ENCODE measurements at places on chromosomes 7 and 10. TPM values are rescaled to one million over a fixed set of nuclear protein-coding genes. Genes with fewer than 3 reads are reported as not detected.

DNA sequence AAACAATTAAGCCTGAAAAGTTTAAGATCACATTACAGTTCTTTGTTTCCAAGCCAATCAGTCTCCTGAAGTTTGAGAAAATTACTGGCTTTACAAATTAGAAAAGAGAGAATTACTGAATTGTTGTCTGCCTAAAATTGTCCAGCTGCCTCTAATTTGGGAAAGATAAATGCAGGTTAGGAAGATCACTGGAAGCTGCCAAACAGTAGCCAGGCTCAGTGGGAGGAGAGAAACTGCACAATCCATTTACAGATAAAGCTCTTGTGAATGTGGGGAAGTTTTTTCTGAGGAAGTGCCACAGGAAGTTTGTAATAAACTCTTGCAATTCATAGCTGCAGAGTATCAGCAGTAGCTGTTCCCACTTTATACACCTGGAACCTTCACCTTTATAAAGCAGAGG, 100.7 kb downstream of the IQUB start:
- DNase-seq, result no peak

DNA sequence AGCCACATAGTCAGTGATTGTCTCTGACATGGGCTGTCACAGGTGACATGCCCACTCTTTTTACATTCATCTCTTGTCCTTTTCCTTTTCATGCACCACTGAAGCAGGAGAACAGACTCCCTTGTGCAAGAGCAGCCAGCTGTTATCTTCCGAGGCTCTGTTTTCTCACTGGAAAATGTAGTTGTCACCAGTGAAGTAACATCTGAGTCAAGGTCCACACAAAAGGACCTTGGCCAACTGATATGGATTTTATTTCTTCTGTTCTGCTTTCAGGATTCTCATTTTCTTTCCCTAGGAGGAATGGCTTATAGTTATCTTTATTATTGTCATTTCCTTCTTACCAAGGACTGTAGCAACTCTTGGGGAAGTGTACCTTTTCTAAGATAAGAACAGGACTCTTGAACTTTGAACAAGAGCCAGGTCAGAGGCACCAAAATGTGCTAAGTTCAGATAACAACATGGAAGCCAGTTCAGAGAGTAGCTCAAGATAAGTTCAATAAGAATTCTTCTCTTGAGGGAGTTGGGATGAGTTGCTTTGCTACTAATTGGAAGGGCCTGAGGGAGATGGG, 22.7 kb downstream of the AVPI1 start:
- no peak for DNase-seq

DNA sequence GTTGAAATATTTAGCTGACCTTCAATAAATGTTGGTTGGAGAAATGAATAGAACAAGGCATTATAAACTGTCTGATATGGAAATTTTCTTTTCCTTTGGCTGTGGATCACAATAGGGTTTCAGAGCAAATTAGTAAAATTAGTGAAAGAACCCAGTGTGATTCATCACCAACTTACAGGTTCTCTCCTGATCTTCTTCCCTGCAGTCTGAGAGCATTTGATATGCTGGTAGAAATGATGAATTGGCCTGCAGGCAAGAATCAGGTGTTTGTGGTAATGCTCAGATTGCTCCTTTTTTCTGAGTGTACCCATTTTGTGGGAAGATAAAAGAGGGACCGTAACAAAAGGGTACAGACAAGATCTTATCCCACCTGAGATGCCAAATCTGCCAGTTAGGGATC, 51.9 kb downstream of the BTAF1 start:
- DNase-seq, result no peak

The NUTM2E gene
- total RNA-seq, result 0.12 TPM

The CDC14C gene
- total RNA-seq, result 0.54 TPM

DNA sequence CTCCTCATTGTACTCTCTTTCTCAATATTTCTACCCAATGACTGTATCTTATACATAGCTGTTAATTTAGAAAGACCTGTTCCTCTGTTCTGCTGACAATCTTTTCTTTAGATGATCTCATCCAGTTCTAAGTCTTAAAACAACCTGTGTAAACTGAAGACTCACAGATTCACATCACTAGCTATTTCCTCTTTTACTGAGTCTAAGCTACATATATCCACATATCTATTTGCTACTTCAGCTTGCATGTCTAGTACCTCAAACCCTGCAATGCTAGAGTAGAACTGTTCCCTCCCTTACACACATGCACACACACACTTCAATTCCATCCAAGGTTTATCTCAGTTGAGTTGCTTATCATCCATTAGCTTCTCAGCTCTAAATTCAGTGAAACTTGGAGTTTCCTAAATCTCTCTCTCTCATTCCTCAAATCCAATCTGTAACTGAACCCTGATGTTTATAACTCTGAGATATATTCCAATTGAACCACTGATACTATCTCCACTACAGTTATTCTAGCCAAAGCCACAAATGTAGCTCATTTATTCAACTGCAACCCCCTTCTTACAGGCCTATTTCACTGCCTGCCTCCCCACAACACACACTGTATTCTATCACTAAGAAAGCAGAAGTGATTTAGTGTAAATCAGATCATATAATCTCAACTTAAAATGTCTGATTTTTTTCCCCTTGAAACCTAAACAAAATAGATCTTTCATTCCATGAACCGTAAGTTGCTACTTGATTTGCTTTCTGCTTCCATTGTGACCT, 1036.8 kb upstream of the POT1 start:
- DNase-seq, result no peak

DNA sequence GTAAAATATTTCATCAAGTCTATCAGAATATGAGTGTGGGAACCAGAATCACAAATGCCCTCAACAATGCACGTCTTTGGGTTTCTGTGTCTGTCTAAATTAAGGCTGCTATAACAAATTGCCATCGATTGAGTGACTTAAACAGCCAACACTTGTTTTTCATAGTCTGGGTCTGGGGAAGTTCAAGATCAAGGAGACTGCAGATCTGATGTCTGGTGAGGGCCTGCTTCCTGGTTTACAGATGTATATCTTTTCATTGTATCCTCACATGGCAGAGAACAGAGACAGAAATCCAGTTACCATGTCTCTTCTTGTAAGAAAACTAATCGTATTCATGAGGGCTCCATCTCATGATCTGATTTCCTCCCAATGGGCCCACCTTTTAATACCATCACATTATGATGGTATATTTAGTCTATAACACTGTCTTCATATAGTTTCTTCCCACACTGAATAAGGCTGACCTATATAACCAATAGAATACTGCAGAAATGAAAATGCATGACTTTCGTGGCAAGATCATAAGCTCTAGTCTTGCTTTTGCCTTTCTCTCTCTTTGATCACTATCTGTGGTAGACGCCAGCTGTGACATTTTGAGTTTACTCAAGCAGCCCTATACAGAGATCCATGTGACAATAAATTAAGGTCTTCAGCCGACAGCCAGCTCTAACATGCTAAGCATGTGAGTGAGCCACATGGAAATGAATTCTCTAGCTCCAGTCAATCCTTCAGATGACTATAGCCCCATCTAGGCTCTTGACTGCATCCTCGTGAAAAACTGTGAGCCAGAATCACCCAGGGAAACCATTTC, 51.9 kb downstream of the THSD7A start:
- DNase-seq, result no peak

The CUBN gene
- total RNA-seq, result 1.8 TPM

The ANKRD1 gene
- total RNA-seq, result not detected

DNA sequence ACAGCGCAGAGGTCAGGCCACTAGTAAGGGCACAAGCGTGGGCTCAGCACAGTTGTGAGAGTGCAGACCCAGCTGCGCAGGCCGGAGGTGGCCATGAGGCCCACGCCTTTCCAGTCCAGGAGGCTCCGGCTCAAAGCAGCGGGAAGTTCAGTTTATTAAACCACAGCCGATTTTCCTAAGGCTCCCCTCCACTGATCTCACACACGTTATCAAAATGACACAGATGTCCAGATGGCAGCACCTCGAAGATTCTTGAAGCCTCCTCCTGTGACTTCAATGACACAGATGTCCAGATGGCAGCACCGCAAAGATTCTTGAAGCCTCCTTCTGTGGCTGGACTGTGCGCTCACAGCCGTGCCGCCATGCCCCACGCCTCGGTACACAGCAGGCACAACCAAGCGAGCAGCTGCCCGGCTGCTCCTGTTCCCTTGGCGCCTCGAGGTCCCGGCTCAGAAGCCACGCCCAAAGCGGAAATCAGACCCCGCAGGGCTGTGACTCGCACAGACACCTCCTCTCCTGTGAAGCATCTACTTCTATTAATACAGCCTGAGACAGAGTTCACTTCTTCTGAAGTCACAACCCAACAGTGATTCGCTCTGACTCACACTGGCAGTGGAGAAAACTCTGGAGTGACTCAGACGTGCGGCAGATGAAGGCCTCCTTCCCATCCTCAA, 122.7 kb downstream of the MAD1L1 start:
- DNase-seq, result no peak

Measured in GM23338 (cell line).